Right kidney (tissue), 9 donors: ENCODE measurements at places on chromosomes 7 and 10.
A peak's percentile ranks its signal among the peaks of the same experiment; 100 is the strongest.

GRCh38 chr10:77196614-77197013 lies 441.0 kb downstream of the KCNMA1 start:
- no peak for DNase-seq

DNA sequence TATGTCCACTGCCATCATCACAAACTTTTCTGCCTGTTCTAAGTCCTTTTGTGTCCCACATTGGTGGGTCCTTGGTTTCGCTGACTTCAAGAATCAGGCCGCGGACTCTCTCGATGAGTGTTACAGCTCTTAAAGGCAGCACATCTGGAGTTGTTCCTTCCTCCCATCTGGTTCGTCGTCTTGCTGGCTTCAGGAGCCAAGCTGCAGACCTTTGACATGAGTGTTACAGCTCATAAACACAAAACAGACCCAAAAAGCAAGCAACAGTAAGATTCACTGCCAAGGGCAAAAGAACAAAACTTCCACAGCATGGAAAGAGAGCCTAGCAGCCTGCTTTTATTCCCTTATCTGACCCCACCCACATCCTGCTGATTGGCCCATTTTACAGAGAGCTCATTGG lies 30.2 kb downstream of the ASNS start:
- no peak for DNase-seq

DNA sequence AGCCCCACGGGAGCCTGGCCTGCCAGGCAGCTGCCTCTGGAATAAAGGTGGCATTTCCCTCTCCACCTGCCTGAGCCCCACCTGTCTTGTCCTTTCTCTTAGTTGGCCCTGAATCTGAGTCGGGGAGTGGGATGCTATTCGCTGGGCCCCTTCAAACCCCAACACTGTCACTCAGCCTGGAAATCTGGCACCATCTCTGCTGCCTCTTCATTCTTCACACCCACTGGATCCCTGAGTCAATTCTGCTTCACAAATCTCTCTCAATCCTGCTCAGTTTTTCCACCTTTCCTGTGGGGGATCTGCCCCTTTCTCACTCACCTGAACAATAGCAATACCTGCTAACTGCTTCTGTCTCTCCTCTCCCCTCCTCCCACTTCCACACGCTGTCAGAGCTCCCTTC lies 10.6 kb downstream of the CRTAC1 start:
- no peak for DNase-seq

GRCh38 chr10:71737001-71737833 lies 17.6 kb upstream of the C10orf105 start:
- DNase-seq, result no peak

GRCh38 chr7:17713584-17713983 lies 226.7 kb downstream of the SNX13 start:
- DNase-seq, result no peak

DNA sequence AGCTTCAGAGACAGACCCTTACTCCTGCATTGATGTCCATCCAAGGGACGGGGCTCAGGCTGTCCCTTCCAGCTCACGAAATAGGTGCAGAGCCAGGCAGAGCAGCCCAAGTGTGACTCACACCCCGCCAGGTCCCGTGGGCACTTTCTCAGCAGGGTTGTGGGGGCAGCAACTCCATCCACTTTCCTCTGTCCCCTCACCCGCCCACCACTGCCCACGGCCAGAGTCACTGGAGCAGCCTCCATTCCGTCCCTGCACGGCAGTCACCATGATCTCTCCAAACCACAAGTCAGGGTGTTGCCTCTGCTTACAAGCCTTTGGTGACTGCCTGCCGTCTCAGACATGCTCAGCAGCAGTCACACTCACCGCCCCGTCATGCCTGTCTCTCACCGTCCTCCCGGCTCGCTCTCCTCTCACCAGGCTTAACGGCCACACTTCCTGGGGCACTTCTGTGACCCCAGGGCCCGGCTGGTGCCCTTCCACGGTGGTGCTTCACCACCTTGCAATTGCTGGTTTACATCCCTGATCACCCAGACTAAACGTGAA lies 39.3 kb downstream of the CALML3 start:
- no peak for DNase-seq

DNA sequence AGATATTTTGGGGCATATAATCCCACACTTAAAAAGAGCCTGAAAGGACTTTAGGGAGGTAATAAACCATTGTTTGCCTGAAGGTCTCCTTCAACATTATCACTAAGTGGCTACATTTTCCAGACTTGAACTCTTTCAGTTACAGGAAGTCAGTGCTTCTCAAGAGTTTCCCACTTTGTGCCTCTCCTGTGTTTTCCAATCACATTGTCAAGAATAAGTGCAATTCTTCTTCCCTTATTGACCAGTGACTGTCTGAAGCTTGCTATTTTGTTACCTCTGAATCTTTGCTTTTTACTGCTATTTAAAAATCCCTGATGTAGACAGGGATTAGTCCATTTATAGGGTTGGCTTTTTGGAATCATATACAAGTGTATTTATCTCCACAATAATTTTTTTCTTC lies 346.7 kb upstream of the ANKRD30A start:
- DNase-seq, result no peak

DNA sequence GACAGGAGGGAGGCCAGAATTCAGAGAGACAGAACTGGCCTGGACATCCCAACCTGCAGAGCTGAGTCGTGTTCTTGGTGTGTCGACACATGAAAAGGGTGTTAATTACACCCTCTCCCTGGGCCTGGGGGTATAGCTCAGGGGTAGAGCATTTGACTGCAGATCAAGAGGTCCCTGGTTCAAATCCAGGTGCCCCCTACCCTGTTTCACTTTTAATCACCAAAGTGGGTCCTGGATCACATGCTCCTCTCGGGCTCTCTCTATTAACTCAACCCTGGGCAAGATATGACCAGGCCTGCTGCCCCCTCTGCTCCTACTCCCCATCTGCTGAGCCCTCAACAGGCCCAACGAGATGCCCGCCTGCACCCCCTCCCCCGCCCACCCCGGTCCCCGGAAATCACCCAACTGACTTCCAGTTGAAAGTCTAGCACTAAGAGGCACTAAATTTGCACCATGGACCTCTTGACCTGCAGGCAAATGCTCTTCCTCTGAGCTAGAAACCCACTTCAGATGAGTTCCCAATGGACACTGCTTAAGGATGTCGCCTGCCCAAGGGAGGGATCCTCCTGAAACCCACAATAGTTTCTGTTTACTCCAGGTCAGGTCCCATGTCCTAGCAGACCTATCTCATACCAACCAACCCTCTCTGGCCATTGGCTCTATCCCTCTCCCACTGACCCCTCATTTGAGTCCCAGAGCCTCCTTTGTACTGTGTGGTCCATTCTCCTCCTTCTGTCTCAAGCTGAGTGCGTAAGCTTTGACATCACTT lies 137.6 kb downstream of the ZNF467 start:
- DNase-seq, result no peak

DNA sequence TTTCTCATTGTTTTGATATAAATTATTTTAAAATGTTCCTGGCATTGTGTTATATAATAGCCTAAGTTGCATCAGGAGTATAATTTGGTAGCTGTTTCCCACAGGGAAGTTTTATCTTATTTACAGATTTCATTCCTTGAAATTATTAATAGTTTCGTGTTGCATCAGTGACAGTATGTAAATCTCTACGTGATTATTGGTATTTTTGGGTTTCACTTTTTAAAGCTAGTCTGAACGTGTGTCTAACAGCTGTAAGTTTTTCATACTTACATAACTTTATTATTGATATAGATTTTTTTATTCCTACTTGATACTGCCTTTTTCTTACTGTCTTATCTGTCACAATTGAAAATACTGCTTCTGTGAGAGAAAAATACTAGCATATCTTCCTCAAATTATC lies 167.9 kb downstream of the PHF14 start:
- DNase-seq, result no peak

- no peak for DNase-seq
These were observed 62.5 kb downstream of the MKI67 start for GRCh38 chr10:128063736-128064107.

- peak; percentile 62 for DNase-seq
These were observed 116.5 kb downstream of the ZMIZ1 start for GRCh38 chr10:79185067-79185774.

DNA sequence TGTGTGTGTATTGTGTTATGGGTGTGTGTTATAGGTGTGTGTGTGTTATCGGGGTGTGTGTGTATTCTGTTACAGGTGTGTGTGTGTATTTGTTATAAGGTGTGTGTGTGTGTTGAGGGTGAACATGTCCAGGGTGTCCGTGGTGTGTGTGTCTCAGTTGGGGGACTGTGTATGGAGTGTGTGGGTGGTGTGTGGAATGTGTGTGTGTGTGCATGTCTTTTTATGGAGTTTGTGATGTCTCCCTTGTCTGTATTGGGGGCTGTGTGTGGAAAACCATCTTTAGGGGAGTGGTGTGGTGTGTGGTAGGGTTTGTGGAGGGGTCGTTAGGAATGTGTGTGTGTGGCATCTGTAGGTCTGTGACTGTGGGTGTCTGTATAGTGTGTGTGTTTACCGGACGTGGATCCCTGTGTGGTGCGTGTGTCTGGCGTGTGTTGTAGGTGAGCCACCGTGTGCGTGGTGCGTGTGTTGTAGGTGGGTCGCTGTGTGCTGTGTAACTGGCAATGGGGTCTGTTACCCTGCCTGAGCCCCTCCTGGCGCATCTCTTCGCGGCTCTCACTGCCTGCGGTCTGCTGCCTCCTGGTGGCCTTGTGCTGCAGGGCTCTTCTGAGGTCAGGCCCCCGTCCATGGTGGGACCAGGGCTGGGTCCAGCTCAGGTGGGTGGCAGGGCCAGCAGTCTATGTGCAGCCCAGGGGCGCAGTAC lies 61.7 kb downstream of the PALD1 start:
- DNase-seq, result no peak

GRCh38 chr10:47164126-47164799 lies 135.7 kb upstream of the GDF10 start:
- no peak for DNase-seq

- DNase-seq, result no peak
These were observed 35.3 kb downstream of the HTR7 start for GRCh38 chr10:90822508-90822907.

GRCh38 chr7:11217848-11218565 lies 244.3 kb downstream of the PHF14 start:
- no peak for DNase-seq

GRCh38 chr7:105477908-105478307 lies 44.2 kb downstream of the PUS7 start:
- no peak for DNase-seq

GRCh38 chr7:84684836-84685480 lies 490.4 kb upstream of the SEMA3A start:
- no peak for DNase-seq

- DNase-seq, result no peak
These were observed 65.4 kb upstream of the STEAP1B start for GRCh38 chr7:22565315-22565811.

GRCh38 chr7:101912716-101913110 lies 95.3 kb downstream of the CUX1 start:
- no peak for DNase-seq

GRCh38 chr7:130823060-130823459 lies 89.1 kb upstream of the KLF14 start:
- no peak for DNase-seq

DNA sequence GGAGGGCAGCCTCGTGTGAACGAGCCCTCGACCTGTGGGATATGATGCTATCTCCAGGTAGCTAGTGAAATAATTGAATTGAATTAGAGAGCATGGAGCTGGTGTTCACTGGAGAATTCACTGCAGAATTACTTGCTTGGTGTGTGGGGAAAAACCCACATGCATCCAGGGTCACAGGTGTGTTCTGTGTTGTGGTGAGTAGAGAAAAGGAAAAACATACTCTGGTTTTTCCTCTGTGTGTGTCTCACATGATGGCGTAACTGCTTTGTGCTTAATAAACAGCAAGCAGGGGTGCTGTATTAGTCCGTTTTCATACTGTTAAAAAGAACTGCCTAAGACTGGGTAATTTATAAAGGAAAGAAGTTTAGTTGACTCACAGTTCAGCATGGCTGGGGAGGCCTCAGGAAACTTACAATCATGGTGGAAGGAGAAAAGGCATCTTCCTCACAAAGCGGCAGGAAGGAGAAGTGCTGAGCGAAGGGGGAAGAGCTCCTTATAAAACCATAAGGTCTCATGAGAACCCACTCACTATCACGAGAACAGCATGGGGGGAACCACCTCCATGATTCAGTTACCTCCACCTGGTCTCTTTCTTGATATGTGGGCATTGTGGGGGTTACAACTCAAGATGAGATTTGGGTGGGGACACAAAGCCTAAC lies 62.6 kb downstream of the TACR2 start:
- no peak for DNase-seq

- no peak for DNase-seq
These were observed 43.3 kb downstream of the SFTPD start for GRCh38 chr10:79905322-79906314.
